CD4-positive, alpha-beta T cell treated with Interleukin-6 for 4 hours (primary cell): ENCODE measurements at places on chromosomes 16 and 17.

DNA sequence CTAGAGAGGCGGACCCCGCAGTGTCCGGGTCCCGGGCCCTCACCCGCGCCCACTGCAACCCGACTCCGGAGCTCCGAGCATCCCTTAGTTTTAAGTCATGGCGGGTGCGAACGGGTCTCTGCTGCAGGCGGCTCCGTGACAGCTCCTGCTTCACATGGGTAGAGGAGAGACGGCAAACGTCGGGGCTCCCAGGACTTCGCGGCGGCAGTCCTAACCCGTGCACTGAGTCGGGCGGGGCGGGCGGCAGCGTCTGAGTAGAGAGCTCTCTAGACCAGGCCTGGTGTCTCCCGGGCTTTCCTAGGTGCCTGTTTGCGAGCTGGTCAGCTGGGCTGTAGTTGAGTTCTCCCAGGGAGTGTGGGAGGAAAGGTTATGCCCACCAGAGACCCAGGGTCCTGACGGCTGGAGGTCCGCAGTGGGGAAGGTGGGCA lies 345 bp downstream of the TSC2 start:
- peak; percentile 15 for DNase-seq

DNA sequence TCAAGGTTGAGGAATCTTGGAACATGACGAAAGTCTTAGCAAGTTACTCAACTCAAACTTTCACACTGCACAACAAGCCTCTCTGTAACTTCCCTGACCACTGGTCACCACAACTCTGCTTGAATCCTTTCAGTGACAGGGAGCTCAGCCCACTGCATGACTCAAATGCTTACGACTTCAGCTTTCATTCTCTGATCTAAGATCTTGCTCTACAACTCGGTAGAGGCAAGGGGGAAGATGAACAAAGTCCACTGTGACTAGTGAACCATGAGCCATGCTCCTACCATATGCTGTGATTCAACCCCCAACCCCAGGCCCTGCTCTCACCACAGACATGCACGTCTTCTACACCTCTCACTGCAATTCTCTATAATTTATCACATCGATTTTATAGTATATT lies 160.9 kb downstream of the SLC39A11 start:
- DNase-seq = no peak

GRCh38 chr16:72873853-72874252 lies 174.1 kb downstream of the ZFHX3 start:
- DNase-seq = no peak

GRCh38 chr17:64061178-64061898 lies 40.9 kb upstream of the ICAM2 start:
- DNase-seq = no peak

- no peak for DNase-seq
Measured at GRCh38 chr16:82609140-82609539, 17.6 kb upstream of the CDH13 start.

DNA sequence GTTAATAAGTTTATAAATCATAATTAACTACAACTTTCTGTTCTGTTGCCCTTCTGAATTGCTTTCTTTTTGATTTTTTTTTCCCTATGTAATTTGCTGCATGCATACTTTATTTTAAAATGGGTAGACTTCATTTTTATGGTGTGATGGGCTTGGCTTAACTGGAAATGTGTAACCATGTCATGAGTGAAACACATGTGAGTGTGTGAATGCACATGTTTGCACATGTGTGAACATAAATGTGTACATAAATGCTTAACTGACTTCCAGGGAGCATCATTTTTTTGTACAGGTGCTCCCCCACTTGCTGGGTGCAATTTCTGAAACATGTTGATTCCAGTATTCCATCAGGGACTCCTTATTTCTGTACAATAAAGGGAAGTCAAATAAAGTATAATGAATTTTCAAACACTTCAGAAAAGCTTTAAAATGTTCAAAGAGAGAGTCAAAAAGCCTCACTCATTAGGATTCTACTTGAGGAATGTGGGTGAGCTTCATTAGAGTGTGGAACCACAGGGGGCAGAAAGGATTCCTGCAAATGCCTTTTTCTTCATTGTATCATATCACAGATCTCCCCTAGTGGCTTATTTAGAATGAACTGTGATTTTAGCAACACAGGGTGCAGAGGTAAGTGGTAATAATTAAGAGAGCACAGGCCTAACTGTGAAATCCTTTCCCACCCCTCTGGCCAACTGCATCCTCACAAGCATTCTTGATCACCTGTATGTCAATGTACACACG lies 31.7 kb upstream of the CDH11 start:
- no peak for DNase-seq

GRCh38 chr17:82799591-82799990 lies 40.2 kb downstream of the ZNF750 start:
- no peak for DNase-seq

DNA sequence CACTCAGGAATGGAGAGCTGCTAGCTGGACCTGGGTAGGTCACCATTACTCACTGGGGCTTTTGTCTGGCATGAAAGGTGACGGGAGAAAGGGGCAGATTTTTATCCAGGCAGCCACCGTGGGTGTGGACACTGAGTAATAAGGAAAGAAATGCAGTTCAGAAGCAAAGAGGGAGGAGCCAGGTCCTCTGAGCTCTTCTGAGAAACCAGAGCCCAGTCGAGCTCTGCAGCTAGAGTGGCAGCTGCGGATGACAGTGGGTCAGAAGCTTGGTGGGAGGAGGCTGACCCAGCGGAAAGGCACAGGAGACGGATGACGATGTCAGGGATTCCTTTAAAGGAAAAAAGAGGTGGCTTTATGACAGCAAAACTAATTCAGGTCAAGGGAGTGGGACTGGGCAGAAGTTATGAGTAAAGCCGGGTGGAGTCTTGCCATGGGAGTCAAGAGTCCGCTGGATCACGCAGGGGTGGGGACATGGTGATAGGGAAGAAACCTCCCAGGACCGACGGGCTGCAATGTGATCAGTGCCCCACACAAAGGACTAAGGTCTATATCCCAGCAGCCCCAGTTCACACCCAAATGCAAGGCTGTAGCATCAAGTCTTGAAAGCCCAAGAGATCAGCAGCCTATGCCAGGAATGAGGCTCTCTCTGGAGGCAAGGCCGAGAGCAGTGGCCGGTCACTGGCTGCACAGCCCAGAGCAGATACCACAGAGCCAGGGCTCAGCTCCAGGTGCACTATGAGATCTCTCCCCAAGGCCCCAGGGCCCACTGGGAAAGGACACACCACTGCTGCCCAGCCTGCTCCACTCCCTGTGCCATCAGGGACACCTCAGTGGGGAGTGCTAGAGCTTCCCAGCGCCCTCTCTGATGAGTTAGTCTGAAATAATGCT lies 6.3 kb upstream of the MNT start:
- no peak for DNase-seq

GRCh38 chr17:7408252-7408727 lies 645 bp downstream of the NLGN2 start:
- peak; percentile 44 for DNase-seq

DNA sequence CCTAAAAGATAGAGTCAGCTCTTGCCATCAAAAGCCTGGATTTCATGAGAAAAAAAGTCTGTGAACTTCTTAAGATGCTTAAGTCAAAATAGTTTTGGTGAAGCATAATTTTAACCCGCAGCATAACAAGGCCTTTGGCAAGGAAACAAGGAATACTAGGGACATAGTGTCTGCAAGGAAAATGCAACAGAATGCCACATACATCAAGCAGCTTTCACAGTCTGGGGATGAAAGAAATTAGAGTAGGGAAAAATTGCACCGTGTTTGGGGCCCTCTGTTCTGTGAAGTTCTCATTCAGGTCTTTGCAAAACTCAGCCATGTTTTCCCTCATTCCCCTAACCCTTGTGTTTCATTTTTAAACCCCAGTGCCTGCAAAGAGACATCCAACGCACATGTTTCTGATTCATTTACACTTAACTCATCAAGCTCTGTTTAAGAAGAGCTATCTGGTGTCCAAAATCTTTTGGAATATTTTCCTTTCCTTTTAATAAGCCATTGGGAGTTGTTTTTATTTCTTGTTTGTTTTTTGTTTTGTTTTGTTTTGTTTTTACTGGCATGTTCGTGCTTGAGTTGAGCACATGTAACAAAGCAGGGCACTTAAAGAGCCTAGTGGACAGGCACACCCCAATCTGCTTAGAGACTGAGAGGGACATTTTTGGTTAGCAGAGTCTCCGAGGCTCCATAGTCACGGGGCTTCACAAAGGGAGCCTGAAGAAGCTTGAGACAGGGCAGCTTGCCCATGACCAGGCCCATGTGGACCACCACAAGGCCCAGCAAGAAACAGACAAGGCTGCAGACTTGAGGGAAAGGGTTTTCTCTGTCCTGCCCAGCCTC lies 116.5 kb downstream of the ANKFN1 start:
- DNase-seq = no peak

GRCh38 chr16:75315539-75316306 lies 64.3 kb upstream of the BCAR1 start:
- no peak for DNase-seq

DNA sequence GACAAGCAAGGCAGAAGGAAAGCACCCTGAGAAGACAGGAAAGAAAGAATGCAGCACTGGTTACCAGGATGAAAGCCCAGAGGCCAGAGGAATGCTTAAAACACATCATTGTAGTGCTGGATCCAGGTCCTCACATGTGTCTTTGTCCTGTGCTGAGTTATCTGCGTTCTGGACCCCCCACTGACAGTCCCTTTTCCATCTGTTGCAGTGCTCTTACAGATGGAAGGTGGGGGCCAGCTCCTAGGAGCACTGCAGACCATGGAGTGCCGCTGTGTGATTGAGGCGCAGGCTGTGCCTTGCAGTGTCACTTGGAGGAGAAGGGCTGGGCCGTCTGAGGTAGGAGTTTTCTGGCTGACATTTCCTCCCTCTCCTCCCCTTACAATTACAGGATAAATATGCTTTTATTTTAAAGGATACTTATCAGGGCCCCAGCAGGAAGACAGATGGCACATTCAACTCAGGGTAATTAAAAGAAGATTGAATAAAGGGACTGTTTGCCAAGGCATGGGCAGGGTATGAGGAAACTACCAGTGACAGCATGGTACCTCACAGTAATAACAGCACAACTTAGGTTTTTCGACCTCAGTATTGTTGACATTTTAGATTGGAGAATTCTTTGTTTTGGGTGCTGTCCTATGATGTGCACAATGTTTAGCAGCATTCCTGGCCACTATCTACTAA lies 3.0 kb downstream of the EME1 start:
- no peak for DNase-seq

DNA sequence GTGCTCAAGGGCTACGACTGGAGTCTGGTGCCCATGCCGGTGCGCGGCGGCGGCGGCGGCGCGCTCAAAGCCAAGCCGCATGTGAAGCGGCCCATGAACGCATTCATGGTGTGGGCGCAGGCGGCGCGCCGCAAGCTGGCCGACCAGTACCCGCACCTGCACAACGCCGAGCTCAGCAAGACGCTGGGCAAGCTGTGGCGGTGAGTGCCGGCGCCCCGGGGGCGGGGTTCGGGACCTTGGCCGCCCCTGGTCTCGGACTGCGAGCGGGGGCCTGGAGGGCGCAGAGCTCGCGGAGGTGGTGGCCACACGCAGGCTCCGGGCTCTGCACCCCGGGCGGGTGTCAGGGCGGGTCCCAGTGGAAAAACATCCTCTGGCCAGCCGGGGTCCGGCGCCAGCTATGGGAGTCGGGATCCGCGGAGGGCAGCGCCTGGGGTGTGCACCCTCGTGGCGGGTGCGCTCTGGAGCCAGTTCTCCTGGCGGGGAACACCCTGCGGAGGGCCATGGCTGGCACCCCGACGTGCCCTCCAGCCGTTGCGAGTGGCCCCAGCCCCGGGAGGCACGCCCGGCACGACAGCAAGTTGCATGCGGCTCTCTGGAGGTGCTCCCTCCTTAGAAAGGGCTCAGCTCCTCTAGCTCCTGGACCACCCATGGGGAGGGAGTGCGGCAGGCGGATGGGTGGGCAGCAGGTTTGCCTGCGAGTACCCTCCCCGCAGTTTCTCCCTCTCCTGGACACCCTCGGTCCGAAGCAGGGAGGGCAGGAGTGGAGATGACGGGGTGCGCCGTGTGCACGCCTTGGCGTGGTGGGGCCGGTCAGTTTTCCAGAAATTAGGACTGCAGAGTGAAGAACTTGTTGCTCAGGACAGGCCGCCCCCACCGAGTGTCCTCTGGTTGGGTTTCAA lies 824 bp downstream of the SOX8 start:
- DNase-seq = peak; percentile 50

DNA sequence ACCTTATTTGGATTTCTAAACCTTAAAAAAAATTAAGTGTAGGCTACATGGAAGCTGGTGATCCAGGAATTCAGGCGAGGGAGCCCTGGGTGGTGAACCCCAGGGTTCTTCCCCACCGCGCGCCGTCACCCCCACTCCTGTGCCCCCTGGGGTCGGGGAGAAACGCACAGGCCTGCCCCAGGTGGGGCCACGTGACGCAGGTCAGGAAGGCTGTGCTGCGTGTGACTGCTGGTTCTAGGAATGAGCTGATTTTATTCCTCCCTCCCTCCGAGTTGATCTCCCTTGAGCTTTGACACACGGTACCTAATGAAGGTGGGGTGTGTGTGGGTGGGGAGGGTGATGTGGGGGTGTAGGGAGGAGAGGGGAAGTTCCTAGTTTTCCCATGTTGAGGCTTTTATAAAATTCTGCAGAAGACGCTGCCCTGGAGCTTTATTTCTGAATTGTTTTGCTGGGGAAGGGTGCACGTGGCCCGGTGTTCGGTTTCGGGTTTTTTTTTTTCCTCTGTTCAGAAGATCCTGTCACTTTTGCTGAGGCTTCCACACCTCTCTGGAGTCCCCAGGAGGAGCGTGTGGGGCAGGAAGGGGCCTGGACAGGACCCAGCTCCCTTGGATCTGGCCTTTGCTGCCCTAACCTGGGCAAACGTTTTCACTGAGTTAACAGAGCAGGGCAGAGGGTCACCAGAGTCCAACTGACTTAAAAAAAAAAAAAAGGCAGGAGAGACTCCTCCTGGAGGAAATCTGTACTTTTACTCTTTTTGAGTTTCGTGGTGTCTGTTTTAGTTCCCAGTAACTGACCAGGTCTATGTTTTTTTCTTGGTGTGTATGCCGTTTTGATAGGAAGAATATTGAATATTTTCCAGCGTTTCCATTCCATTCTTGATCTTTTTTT lies 55.8 kb upstream of the GSE1 start:
- peak; percentile 54 for DNase-seq

GRCh38 chr16:66575060-66575459 lies 4.2 kb upstream of the CMTM2 start:
- DNase-seq = no peak

DNA sequence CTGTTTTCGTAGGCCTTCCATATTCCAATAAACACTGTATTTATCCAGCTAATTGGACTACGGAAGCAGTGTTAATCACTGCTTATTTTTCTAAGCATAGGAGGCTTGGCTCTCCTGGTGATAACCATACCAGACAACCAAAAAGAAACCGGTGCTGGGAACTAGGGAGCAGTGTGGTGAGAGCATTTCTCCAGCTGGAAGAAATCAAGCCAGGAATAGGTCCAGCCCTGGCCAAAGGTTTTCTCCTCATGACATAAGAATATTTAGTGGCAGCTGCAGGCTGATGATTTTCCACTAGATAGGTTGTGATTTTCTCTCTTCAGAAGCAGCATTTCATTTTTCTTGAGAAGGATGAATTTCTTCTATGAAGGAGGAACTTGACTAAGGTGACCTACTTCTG lies 141.5 kb downstream of the TRIM37 start:
- no peak for DNase-seq

DNA sequence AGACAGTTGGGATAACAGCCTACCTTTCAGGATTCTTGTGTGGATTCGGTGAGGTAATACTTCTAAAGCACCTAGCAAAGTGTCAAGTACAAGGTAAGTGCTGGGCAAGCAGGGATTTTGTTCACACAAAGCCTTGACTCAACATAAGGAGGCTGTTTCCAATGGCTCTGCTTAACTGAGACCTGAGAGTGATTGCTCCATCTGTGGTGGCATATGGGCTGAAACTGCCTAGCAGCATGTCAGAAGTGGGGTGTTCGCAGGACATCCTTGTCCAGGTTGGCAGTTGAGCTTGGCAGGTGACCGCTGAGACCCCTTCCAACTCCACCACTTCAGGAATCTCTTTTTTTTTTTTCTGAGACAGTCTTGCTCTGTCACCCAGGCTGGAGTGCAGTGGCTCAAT lies 19.8 kb downstream of the IL4R start:
- DNase-seq = no peak
